NCI-H2171 treated with DMSO at 0.1 percent for 48 hours (cell line): ENCODE measurements at places on chromosomes 5 and 9.

DNA sequence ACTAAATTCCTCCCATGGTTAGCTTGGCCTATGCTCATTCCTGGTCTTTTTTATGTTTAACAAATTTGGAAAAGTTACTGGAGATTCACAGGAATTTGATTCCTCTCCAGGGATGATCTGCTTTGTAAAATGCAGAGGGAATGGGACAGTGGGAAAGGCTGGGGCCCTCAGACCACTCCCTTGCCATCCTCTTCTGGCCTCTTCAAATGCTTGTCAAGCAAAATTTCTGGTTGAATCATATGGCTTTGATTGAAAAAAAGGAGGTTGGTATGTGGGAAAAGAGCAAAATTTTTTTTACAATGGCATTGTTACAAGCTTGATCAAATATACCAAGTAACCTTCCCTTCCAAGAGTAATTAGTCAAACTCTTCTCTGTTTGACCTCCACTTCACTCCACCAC is 225.1 kb downstream of the PIK3R1 start:
- no peak for DNase-seq

GRCh38 chr9:81373294-81373693 is 316.1 kb downstream of the TLE1 start:
- peak; percentile 92 for DNase-seq

GRCh38 chr5:180007582-180007981 is 64.0 kb downstream of the RNF130 start:
- DNase-seq: peak; percentile 93

DNA sequence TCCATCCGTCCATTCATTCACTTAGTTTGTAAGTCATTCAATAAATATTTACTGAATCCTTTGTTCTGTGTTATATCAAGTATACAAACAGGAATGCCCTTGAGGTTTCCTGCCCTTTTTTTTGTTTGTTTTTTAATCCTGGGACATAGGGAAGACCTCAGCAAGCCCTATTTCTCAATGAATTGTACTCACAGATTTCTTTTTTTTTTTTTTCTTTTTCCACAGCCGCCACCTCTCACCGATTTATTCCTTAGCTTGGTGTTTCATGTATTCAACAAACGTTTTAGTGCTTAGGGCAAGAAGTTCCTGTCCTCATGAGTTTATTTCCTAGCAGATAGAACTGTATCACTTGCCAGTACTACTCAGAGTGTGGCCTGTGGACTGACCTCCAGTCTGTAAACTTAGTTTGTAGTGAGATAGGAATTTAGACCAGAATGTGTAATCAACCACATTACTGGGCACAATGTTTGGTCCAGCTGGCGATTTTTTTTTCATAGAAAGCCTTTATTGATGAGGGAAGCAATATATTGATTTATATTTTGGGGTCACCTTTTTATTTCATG is 35.4 kb upstream of the C5orf47 start:
- no peak for DNase-seq

- no peak for DNase-seq
Observed at GRCh38 chr5:132905938-132906337, 32.5 kb downstream of the LEAP2 start.

DNA sequence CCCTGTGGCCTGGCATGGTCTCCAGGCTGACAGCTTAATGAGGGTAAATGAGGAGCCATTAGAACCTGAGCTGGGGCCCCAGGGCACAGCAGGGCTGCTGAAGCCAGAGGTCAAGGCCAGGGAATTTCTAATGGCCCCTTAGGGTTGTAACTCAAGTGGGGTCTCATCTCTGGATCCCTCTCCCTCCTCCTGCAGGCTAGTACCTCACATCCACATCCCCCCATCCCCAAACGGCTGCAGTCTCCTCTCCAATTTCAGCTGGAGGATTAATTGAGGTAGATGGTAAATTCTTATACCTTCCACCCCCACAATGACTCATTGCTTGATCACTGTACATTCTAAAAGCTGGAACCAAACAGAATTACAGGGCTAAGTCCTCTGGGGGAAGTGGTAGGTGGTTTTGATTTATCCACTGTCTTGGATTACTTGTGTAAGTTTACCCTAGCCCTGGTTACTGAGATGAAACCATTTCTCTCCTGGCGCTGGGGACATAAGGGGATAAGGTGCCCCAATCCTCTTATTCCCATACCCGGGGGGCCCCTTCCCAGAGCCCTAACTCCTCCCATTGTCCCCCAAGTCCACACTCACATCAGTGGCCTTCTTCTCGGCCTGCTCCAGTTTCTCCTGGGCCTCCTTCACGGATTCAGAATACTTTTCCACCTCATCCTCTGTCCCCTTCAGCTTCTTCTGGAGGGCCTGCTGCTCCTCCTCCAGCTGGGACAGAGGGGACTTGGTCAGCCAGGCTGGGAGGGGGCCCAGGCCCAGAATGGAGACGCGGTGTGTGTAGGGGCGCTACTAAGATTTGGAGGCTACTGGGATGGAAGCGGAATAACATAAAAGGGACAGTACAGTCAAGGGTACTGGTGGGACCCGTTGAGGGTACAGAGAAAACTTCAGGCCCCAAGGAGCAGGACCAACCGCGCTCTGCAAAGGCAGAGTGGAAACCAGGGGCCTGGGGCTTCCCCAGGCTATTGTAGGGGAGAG is 875 bp downstream of the TPM2 start:
- no peak for DNase-seq

GRCh38 chr9:69122549-69123141 is 51.4 kb upstream of the TJP2 start:
- DNase-seq: no peak

DNA sequence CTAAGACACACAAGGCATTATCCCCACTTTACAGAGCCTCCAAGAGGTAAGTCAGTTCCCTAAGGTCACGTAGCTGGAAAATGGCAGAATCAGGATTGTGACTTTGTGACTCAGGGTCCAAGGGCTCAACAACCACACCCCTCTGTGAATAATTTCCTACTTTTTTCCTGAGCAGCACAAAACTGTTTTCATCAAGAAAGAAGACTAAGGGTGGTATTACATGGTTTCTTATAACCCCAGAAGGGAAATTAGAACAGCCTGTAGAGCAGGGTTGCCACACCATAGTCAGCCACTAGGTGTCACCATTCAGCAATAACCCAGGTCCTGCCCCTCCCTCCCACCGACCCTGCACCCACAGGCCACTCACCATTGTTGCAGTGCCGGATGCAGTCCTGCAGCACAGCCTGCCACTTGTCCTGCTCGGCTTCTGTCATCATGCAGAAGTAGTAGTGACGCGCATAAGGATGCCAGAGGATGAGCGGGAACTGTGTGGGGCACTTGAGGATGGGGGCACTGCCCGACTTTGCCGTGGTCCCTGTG is 72.1 kb downstream of the LRSAM1 start:
- DNase-seq: no peak

DNA sequence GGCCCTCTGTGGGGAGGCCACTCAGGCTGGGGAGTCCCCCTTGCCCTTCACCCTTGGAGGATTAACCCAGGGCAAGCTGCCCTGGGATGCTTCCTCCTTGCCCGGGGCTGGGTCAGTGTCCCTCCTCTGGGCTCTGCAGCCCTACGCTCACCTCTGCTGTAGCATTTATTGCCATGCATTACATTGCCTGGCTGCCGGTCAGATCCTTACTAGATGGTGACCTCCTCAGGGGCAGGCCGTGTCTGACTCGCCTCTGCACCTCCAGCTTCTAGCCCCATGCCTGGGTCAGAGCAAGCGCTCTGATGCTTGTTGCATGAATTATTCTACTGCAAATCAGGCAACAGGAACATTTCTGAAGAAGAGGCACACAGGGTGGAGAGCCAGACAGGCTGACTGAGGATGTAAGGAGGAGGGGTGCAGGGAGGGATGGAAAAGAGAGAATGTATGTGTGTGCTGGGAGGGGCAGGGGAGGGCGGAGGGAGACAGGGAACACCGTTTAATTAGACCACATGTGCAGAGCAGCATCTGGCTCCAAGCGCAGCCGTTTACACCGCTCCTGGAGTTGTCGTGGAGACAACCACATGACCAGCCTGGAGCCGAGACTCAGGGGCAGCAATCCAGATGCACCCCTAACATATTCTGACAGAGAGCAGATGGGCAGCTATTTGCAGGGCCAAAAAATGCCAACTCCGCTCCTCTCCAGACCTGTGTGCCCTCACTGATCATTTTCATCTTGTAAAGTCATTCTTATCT is 117.0 kb downstream of the CRB2 start:
- DNase-seq: peak; percentile 98

DNA sequence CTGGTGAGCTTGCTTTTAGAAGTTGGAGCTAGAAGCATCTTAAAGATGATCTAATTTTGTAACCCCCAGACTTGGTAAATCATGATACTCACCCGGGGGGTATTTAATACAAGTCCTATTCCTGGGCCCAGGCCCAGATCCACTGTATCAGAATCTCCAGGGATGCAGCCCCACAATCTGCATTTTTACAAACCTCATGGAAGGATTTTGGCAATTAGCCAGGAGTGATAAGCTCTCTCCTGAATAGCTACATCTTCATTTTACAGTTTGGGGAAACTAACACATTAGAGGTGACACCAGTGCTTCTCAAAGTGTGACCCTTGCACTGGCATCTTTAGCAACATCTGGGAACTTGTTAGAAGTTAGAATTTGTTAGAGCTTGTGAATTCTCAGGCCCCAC is 31.2 kb upstream of the OTP start:
- no peak for DNase-seq

- DNase-seq: no peak
Observed at GRCh38 chr9:91120200-91120599, 241.5 kb downstream of the AUH start.

DNA sequence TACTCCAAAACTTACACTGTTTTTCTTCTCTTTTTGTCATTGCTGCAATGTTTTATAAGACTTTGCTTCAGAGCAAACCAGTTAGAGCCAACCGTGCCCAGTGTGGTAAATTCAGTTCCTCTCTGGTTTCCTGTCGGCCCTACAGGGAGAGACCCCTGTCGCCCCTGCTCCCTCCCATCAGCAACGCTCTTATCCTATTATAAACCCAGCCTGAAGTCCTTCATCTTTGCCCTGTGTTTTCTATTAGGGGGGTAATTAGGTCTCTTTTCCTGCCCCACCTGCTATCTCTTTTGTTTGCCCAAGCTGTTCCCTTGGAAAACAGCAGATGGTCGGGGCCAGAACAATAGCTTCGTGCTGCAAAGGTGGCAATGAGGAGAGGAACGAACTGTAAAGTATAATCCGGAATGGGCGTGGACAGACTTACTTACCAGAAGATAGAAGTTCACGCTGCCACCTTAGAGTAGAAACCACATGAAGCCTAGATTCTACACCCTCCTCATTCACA is 21.4 kb upstream of the OTULINL start:
- peak; percentile 99 for DNase-seq

- DNase-seq: no peak
Observed at GRCh38 chr9:90167914-90168313, 474.7 kb downstream of the DIRAS2 start.

DNA sequence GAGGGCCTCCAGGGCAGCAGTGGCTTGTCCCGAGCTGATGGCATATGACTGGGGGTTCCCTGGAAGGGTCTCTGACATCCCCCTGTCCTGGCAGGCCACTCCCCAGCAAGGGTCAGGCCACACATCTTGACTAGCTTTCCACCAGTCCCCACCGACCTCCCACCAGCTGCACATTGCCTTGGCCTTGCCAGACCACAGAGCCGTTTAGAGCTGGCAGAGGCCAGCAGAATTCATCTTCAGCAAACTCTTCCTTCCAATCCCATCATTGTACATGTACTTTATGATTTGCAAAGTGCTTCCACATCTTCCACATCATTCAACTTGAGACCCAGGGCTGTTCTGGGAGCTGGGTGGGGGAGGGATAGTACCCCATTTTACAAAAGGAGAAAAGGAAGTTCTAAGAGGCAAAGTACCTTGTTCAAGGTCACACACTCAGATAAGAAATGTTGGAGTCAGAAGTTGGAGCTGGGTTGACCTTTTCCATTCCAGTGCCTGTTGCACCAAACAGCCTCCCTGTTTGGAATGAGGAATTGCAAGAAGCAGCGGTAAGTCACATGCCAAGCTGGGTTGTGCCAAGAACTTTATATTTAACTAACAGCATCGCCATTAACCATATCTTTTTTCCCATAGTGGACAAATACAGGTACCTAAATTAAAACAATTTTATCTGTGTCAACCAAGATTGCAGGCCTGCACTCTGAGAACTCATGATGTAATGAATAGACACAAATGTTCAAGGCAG is 25.8 kb upstream of the COL15A1 start:
- DNase-seq: no peak

GRCh38 chr5:60846298-60846697 is 2.2 kb upstream of the ELOVL7 start:
- DNase-seq: no peak

DNA sequence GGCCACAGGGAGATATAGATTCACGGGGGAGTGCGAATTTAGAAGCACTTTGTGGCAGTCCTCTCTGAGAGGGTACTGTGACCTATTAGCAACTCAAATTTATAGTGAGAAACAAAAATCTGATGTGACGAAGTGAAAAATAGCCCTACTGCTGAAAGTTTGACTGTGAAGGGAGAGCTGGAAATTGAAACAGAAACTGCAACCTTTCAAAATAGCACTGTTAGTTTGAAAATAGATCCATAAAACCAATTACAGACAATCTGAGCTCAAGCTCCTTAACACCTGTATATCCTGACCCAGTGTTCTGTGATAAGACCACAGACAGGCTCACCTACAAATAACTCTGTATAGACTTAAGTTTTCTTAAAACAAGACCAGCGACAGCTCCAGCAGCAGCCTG is 420.1 kb downstream of the IRX1 start:
- DNase-seq: no peak

- no peak for DNase-seq
Observed at GRCh38 chr5:132492386-132493125, 2.0 kb upstream of the IRF1 start.

- DNase-seq: no peak
Observed at GRCh38 chr9:70398145-70398556, 16.3 kb downstream of the KLF9 start.

- no peak for DNase-seq
Observed at GRCh38 chr9:135799261-135799660, 97.3 kb downstream of the KCNT1 start.

GRCh38 chr9:124000161-124000783 is 11.3 kb upstream of the LHX2 start:
- DNase-seq: peak; percentile 10

DNA sequence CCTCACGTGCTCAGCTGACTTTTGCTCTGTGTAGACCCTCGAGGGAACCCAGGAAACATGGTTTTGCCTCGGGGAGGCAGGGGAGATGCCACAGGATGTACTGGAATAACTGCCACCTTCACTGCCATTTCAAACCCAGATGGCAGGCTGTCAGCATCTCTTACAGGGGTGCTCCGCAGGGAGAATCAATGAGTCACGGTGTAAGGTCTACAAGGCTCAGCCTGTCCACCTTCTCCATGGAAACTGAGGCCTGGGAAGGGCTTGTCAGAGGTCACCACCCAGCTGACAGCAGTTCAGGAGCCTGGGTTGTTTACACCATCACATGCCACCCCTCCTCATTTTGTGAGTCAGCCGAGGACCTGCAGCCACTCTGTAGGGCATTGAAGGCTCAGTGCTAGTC is 30.8 kb downstream of the DAB2IP start:
- no peak for DNase-seq

DNA sequence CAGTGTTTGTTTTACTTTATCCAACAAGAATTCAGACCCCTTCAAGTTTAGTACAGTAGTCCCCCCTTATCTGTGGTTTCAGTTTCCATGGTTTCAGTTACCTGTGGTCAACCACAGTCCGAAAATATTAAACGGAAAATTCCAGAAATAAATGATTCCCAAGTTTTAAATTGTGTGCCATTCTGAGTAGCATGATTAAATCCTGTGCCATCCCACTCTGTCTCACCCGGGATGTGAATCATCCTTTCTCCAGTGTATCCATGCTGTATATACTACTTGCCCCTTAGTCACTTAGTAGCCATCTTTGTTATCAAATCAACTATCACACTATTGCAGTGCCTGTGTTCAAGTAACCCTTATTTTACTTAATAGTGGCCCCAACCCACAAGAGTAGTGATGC is 153.8 kb upstream of the RASA1 start:
- no peak for DNase-seq
